ENCODE measurements at places on chromosomes 6 and 20.

GRCh38 chr6:145096846-145097245 is 638.5 kb downstream of the EPM2A start:
- DNase-seq = no peak

DNA sequence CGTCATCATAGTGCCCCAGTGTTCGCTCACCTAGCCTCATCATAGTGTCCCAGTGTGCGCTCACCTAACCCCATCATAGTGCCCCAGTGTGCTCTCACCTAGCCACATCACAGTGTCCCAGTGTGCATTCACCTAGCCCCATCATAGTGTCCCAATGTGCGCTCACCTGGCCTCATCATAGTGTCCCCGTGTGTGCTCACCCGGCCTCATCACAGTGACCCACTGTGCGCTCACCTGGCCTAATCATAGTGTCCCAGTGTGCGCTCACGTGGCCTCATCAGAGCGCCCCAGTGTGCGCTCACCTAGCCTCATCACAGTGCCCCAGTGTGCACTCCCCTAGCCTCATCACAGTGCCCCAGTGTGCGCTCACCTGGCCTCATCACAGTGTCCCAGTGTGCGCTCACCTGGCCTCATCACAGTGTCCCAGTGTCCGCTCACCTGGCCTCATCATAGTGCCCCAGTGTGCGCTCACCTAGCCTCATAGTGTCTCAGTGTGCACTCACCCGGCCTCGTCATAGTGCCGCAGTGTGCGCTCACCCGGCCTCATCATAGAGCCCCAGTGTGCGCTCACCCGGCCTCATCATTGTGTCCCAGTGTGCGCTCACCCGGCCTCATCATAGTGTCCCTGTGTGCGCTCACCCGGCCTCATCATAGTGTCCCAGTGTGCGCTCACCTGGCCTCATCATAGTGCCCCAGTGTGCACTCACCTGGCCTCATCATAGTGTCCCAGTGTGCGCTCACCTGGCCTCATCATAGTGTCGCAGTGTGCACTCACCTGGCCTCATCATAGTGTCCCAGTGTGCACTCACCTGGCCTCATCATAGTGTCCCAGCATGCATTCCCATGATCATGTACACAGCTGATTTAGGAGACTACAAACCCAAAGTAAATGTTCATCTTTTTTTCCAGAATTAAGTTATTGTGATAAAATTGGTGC is 9.5 kb downstream of the TMEM242 start:
- DNase-seq = no peak

- no peak for DNase-seq
Measured at GRCh38 chr20:9440892-9441291, 73.5 kb upstream of the LAMP5 start.

DNA sequence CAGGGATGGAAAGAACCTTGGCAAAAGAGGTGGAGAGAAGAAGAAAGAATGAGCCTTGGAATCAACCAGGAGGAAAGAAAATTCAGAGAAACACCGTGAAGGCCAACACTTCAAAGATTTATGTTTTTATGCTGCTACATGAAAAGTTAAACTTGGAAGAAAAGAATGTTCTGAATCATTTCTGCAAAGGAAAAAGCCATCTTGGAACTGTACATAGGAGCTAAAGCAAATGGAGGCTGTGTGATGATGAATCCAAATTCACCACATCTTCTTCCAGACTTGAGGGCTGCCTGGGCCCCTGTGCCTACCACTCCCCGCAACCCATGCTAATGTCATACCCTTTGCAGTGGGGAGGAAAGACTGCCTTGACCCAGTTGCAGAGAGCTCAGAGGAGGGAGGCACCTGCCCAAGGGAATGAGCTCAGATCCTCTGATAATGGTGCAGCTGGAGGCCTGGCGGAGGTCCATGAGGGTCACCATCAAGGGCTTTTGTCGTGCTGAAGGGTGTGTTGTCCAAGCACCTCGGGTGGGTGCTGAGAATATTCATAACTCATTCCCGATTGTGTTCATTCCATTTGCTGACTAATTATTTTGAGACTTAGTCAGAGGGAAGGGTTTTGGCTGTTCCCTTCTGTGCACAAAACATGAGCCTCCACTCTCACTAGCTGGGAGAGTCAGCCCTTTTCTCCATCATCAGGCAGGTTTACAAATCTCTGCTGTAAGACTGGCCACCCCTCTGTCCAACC is 245.8 kb upstream of the JAG1 start:
- no peak for DNase-seq

GRCh38 chr6:39387785-39388184 is 65.3 kb upstream of the KCNK16 start:
- DNase-seq = no peak

DNA sequence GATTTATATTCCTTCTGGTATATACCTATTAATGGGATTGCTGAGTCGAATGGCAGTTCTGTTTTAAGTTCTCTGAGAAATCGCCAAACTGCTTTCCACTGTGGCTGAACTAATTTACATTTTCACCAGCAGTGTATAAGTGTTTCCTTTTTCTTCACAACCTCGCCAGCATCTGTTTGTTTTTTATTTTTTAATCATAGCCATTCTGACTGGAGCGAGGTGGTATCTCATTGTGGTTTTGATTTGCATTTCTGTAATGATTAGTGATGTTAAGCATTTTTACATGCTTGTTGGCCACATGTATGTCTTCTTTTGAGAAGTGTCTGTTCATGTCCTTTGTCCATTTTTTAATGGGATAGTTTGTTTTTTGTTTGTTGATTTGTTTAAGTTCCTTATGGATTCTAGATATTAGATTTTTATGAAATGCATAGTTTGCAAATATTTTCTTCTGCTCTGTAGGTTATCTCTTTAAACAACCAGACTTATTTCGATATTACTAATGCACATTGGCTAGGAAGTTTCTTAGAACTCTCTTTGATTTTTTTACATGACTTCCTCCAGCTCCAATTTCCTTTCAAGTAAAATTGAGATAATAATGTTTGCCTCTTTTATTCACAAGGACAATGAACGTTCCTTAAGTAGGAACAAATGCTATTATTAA is 12.2 kb upstream of the VNN1 start:
- DNase-seq = no peak

- DNase-seq = no peak
Measured at GRCh38 chr6:88920774-88921733, 42.4 kb downstream of the RNGTT start.

DNA sequence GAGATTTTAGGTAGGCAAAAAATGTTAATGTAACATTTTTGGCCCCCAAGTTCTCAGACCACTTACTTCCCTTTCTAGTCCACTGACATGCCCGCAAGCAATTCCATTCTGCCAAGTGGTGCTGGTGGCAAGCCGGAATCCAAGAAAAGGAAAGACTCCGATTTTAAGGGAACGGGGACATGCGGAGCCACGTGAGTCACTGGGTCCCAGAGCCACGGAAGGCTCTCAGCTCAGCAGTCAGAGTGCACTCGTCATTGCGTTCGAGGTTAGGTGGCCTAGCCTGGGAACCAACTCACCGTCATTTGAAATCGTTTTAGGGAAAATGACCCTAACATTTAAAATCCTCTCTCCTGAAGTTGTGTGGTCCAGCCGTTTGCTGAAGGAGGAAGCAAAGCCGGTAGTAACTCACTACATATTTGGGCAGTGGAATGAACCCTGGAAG is 711 bp upstream of the SIRT5 start:
- DNase-seq = no peak

GRCh38 chr6:128724738-128725137 is 158.2 kb upstream of the LAMA2 start:
- no peak for DNase-seq

- DNase-seq = no peak
Measured at GRCh38 chr6:109496036-109496772, 13.2 kb upstream of the ZBTB24 start.

- DNase-seq = no peak
Measured at GRCh38 chr20:50256577-50256976, 65.9 kb downstream of the CEBPB start.

DNA sequence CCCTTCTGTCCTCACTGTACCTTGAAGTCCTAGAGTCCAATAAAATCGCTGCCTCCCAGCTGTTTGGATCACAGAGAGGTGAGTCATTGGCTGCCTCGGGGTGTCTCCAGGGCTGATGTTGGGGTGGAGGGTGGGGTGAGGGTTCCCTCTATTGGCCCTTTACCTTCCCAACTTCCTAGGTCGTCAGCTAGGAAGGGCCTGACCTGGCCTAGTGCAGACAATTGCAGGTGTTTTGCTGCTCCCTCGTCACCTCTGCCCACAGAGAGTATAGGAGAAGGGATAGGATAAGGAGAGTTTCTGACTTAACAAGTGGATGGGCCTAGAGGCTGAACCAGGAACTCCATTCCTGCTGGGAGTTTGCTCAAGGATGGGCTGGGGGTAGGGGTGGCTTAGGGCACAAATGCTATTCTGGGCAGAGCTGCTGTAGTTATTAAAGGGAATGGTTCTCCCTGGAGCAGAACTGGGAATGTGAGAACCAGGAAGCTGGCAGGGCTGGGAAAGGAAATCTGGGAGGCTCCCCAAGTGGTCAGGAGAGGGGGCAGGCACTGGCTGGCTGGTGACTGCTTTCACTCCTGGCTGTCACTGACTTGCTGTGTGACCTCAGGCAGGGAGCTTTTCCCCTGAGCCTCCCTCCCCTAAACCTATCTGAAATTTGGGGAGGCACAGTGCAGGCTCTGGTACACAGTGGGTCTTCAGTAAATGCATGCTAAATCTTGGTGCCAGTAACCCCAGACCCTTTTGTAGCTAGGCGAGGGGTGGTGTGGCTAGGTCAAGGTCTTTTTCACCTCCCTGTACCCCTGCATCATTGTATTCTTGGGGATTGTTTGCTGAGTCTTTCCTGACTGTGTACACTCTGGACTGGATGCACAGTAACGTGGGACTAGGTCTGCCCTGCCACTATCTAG is 1.5 kb downstream of the TP53INP2 start:
- no peak for DNase-seq

GRCh38 chr6:164344801-164345291 is 930.3 kb downstream of the QKI start:
- no peak for DNase-seq

- no peak for DNase-seq
Measured at GRCh38 chr20:48387675-48388074, 440.1 kb downstream of the PREX1 start.

- no peak for DNase-seq
Measured at GRCh38 chr20:24762371-24762770, 186.7 kb upstream of the CST7 start.

DNA sequence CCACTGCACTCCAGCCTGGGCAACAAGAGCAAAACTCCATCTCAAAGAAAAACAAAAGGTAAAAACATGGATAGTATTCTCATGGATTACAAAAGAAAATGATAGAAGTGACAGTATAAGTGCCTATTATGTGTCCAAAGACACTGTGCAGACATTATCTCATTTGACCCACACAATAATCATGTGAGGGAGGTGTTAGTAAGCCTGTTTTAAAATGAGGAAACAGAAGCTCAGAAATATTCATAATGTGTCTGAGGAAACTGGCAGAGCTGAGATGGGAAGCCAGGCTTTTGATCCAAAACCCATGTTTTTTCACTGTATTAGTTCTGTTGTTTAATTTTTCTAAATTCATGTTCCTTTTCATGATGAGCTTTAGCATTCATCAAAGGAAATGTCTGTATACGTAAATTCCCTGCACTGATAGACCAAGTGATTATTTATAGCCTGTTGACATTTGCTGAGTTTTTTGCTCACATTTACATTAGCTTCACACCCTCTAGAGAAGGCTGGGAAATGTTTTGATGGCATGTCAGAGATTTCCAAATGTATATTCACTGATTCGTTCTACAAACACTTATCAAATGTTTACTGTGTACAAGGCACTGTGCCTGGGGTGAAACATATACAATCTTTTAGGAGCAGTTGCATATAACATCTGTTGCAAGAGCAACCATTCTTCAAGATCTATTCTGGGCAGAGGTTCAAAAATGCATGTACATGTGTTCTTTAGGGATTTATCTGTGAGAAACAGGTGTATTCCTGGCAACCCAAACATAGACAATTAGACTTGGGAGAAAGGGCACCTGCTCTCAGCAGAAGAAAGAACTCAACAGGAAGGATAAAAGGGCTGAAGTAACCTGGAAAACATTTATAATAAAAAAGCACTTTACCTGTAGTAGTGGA is 331.5 kb downstream of the SAMD5 start:
- no peak for DNase-seq

DNA sequence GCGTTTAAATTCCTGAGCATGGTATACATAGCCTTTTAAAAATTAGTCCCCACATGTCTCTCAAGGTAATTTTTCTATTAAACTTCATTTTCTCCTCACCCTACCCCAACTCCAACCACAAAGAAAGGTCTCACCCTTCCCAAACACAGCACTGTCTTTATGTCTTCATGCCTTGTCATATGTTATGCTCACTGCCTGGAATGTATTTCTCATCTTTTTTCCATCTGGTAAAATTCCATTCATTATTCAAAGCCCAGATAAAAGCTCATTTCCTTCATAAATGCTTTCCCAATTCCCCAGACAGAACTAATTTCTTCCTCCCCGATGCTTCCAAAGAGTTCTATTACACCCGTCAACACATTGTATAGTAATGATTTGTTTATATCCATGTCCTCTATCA is 302.0 kb downstream of the ALDH8A1 start:
- no peak for DNase-seq

DNA sequence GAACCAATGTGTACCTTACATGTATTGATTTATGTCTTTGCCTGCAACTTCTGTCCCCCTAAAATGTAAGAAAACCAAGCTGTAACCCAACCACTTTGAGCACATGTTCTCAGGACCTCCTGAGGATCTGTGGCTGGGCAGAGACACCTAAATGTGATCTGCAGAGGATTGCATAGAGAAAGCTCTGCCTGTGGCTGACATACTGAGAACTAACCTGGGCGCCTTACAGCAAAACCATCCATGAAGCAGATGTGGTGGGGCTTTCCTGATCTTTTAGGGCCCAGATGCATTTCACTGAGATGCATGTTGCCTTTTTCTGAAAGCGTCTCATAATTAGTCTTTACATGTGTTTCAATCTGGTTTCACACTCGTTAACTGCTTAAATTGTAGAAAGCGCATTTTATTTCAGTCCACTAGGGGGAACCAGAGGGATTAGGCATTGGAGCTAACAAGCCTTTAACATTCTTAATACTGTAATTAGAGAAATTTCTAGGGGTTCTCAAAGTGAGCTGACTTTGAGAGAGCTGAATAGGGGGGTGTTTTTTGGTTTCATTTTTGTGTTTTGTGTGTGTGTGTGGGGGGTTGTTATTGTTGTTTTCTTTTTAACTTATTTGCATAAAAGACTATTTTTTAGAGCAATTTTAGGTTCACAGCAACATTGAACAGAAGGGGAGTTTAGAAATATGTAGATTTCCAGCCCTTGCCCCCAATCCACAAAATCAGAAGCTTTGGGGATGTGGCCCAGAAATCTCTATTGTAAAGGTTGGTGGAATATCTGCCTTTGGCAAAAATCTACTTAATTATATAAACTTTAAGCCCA is 50.9 kb upstream of the FAM184A start:
- DNase-seq = peak; percentile 64

GRCh38 chr6:3517350-3517749 is 60.5 kb upstream of the SLC22A23 start:
- no peak for DNase-seq
